Epithelial cell of proximal tubule (primary cell): ENCODE measurements at places on chromosomes 13 and 19.

DNA sequence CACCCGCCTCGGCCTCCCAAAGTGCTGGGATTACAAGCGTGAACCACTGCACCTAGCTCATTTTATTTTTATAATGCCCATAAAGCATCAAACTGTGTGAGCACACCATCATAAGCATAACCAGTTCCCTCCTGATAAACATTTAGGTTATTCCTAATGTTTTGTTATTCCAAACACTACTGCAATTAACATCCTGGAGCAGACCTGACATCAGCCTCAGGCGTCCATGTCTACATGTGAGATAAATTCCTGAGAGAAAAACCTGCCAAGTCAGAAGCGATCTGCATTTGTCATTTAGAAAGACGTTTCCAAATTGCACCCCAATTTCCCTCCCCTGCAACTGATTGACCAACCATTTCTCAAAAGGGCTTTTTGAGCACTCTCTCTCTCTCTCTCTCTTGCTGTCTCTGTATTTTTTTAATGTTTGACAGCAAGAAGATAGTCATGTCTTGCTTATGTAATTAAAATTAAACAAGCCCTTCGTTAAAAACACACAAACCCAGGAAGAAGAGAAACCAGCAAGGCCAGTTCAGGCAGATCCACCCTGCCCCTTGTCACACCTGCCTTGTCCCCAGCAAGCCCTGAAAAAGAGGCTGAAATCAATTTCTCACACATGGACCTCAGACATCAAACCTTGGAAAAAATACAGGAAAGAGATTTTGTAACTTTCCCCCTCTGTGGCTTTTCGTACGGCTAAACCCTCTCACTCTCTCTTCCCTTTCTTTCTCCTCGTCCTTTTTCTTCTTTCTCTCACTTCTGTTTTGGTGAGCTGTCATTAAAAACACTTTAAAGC lies 9.9 kb downstream of the LYPD3 start:
- no peak for DNase-seq

DNA sequence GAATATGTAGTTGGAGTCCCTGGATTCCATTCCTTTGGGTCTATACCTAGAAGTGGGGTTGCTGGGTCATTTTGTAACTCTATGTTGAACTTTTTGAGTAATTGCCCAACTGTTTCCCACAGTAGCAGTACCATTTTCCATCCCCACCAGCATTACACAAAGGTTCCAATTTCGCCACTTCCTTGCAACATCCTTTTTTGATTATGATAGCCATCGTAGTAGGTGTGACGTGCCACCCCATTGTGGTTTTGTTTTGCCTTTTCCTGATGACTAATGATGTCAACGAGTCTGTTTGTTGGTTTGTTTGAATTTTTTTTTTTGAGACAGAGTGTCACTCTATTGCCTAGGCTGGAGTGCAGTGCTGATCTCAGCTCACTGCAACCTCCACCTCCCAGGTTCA lies 3.3 kb upstream of the PEX11G start:
- DNase-seq = no peak

DNA sequence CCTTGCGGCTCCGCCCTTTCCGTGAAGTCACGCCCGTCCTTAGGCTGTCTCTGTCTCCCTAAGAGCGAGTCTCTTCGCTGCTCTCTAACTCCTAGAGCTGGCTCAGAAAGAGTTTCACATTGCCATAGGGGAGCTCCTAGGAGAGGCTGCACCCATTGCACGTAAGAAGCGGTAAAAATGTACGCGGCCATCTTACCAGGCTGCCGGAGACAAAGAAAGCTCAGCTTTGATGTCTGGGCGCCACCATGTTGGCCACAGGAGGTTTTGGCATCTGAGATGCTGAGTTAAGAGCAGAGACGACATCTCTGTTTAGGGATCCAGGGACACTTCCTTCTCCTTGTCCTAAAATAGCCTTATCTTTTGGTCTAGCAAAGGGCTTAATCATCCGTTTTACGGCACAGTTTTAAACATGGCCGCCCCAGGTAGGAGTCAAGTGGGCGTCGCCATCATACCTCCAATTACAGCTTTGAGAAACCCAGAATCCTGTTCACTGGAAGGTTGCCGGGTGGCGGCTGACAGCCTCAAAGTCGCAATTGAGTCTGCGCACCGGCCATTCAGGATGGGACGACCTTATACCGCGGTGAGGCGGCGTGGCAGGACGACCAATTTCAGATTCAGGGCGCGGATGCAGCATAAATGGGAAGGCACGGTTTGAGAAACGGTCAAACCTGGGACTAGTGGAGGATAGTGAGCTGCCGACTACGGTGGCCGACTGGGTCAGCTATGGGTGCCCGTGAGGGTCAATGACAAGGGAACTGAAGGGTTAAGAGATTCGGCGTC lies at the start of gene ZNF793:
Gene ZNF793 (plus strand): TSS at position 553 of the 780 bp plus-strand sequence. CDS start 16,501 bp downstream, outside the sequence.
- DNase-seq = peak; percentile 63

- no peak for DNase-seq
Observed at GRCh38 chr19:16376649-16377048, 52.0 kb downstream of the KLF2 start.

GRCh38 chr13:40777809-40778175 lies 6.8 kb upstream of the MRPS31 start:
- no peak for DNase-seq

DNA sequence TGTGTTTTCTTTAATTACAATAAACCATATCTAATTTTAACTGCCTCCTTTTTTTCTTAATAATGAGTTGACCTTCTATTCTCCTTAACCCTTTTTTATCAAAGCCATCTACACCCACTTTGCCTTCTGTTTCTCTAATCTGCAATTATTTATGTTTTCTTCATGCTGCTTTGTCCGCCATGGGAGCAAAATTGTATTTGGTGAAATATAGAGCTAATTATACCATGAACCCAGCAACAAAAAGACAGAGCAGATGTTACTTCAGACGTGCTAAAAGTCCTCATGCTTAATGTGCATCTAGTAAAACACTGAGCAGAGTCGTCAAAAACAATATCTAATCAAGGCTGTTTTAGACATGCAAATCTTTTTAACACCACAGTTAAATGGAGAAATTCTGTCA lies 264.7 kb downstream of the DACH1 start:
- DNase-seq = no peak

GRCh38 chr13:110480161-110480560 lies 81.4 kb downstream of the RAB20 start:
- DNase-seq = no peak

DNA sequence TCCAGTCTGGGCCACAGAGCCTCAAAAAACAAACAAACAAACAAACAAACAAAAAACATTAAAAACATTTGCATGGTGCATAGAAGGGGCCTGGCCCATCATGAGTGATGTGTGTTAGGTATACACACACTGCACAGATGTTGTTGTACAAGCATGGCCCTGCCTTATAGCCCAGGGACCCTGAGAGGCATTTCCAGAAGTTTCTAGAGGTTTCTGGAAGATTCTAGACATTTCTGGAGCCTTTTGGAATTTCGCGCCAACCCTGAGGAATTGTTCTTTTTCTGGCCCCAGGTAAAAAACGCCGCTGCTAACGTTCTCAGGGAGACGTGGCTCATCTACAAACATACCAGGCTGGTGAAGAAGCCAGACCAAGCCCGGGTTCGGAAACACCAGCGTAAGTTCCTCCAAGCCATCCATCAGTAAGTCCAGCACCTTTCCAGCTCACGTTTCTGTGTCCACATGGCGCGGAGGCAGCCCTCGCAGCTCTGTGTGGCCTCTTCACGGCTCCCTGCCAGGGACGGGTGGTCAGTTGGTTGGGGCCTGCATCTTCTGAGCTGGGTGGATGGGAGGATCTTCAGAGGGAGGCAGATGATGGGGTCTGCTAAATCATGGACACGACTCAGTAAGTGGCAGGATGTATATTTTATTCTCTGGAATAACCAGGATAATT lies 18.4 kb upstream of the ARRDC2 start:
- no peak for DNase-seq

- DNase-seq = no peak
Observed at GRCh38 chr13:64000321-64000720, 2584.7 kb upstream of the PCDH20 start.

- no peak for DNase-seq
Observed at GRCh38 chr13:109383683-109384082, 402.7 kb downstream of the IRS2 start.
